Right renal pelvis (tissue), 4 donors: ENCODE measurements at places on chromosomes 7 and 10. TPM values are rescaled to one million over a fixed set of nuclear protein-coding genes. Genes with fewer than 3 reads are reported as not detected.

The LRRC27 gene
- 25.0 TPM for polyA plus RNA-seq

The ATP6V0A4 gene
- 67.5 TPM for polyA plus RNA-seq

The ZNF503 gene
- 62.3 TPM for polyA plus RNA-seq

The AS3MT gene
- 21.0 TPM for polyA plus RNA-seq

The TRIM50 gene
- polyA plus RNA-seq, result 0.23 TPM

The GJD4 gene
- not detected for polyA plus RNA-seq

The SNCG gene
- 11.4 TPM for polyA plus RNA-seq

DNA sequence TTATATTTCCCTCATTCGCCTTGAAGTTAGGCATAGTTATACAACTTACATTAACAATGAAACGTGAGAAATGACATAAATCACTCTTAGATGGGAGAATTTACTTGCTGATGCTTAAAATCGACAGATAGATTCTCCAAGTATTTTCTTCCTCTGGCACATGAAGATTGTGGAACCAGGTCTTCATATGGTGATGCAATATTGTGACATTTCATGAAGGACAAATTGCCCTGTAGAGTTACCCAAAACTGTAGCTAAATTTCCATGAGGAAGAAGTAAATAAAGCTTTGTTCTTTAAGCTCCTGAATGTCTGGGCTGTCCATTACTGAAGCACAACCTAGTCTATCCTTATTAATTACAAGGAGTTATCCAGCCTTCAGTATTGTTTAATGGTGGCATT is 353.1 kb downstream of the THSD7A start:
- DNase-seq, result no peak

- no peak for DNase-seq
Measured at GRCh38 chr7:79063019-79063698, 390.3 kb downstream of the MAGI2 start.

DNA sequence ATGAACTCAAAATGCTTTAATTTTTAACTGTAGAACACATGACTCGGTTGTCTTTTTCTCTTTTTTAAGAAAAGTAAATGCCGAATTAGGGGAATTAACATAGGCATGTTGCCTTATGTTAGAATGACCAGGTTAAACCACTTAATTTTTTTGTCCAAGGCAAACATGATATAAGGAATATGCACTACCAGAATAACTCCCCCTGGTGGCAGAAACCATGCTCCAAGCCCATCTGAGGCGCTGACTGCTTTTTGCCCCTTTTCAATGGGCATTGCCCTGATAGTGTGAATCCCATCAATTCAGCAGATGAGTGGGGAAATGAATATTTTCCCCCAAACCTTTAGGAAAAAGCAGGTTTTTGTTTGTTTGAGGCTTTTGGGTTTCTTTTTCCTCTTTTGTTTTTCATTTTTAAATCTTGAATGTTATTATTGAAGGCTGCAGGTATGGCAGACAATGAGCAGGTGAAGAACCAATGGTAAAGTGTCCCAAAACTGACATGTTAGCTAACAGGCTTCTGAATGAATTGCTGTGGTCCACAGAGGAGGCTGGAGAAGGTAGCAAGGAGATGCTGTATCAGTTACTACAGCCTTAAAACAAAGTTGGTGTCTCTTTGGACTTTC is 284.3 kb downstream of the SORCS3 start:
- DNase-seq, result no peak

- DNase-seq, result no peak
Measured at GRCh38 chr7:140229101-140229525, 52.3 kb upstream of the KDM7A start.

DNA sequence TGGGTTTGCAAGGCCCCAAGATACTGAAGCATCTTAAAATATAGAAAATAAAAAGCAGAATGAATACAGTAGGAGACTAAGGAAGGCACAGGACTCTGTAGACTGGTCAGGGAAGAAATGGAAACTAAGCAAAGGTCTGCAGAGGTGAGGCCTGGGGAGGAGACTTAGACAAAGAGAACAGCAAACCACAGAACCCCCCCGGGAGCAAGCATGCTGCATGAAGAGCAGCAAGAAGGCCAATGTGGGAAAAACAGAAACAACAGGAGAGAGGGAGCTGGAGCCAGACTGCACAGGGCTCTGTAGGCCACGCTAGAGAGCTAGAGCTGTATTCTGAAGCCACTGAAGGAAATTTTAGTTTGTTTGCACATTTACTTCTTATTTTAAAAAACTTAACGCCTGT is 45.7 kb upstream of the ARID5B start:
- DNase-seq, result no peak

- DNase-seq, result no peak
Measured at GRCh38 chr10:33418301-33418700, 83.8 kb upstream of the NRP1 start.

DNA sequence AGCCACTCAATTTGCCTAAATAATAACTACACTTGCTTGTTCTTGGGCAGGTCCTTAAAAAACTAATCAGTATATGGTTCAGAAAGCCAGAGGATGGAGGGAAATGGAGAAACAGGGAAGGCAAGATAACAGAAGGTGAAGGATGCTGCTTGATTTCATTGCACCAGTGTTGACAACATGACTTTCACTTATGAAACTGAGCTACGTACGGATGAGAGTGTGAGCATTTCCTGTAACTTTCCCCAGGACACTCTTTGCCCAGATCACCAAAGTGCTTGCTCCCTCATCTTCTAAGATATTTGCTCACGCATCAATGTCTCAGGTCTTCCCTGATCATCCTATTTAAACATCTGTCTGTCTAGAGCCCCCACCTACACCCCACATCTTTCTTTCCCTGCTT is 37.4 kb downstream of the SLC35B4 start:
- DNase-seq, result no peak

DNA sequence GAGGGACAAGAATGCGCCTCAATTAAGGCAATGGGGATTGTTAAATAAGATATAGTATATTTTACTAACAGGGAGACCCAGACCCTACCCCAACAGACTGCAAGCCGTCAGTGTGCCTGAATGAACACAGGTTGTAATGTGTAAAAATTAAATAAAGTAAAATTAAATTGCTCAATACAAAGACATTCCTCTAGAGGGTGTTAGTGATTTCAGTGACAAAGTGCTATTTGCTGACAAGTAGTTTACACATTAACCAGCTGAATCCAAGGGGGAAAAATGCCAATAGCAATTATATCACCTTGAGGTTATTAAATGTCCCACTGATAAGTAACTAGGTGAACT is 110.5 kb downstream of the EBF3 start:
- peak; percentile 28 for DNase-seq

DNA sequence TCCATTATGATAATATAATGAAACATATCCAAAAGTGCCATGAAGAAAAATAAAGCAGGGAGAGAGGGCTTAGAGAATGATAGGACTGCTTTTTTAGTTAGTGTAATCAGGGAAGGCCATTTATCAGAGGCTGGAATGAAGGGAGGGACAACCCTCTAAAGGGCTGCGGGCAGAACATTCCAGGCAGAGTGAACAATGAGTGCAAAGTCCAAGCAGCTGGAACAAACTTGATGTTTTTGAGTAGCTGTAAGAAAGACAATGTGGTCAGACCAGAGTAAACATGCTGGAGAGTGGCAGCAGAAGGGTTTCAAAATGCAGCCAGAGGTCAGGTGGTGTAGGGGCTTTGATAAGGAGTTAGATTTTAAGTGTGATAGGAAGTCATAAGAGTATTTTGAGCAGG is 65.6 kb upstream of the CCDC6 start:
- no peak for DNase-seq

- no peak for DNase-seq
Measured at GRCh38 chr10:13219685-13220670, 14.2 kb downstream of the UCMA start.

DNA sequence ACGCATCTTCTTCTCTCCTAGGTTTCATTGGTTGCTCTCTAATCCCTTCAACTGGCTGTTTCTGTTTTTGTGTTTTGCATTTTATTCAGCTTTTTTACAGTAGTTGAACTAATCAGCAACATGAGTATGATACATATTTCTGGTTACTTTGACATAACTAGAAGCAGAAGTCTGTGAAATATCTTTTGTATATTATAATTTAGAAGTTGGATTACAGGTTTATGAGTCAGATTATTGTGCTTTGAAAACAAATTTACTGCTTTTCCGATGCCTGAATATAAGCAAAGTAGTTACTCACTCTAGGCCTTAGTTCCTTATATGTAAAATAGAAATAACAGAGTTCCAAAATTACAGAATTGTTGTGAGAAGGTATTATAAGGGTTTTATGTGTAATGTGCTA is 96.2 kb upstream of the MEOX2 start:
- no peak for DNase-seq

GRCh38 chr7:156652886-156653568 is 12.5 kb downstream of the RNF32 start:
- no peak for DNase-seq

GRCh38 chr7:17183630-17184328 is 114.7 kb upstream of the AHR start:
- DNase-seq, result no peak

DNA sequence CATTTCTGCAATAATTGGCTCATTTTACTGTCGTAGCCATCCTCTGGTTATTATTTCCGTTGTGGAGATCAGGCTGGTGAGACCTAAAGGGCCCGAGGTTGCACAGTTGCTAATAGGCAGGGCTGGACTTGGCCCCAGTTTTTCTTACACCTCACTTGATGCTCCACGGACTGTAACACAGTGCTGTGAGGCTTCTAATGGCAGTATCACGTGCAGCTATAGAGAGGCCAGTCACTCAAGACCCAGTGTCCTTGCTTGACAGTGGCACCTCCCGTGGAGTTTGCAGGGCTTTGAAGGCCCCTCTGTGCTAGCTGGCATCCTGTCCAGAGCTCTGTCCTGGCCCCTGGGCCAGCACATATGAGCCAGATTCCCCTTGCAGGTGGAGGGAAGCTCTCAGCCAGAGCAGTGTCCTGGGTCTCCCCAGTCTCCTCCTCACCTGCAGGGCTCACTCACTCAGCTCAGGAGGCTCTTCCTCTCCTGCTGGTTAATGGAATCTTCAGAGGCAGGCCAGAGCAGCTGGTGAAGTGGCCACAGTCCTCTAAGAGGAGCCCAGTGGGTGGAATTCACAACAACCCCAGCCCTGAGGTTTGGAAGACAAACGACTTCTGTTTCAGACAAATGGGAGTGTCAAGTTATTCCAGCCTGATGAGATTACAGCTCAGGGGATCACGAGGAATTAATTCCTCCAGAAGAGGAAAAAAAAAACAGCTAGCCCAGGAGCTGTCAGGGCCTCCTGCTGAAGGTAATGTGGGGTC is 114.2 kb upstream of the FAM180A start:
- no peak for DNase-seq

GRCh38 chr7:157635669-157636068 is 298.9 kb downstream of the DNAJB6 start:
- DNase-seq, result no peak

DNA sequence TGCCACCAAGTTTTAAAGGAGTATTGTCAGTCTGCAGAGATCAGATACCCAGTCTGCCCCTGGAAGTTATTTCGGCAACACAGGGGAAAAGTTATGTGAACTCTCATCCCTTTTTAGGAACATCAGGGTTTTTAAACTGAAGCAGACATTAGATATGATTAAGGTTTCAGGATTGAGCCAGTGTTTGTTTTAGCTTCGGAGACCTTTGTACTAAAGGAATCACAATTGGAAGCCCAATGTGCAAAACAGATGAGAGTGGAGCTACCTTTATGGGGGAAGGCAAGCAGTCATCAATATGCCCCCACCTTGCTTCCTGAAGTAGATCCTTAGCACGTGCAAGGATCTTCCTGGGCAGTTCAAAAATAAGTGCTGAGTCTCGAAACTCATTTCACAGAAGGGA is 39.5 kb downstream of the ETV1 start:
- no peak for DNase-seq

DNA sequence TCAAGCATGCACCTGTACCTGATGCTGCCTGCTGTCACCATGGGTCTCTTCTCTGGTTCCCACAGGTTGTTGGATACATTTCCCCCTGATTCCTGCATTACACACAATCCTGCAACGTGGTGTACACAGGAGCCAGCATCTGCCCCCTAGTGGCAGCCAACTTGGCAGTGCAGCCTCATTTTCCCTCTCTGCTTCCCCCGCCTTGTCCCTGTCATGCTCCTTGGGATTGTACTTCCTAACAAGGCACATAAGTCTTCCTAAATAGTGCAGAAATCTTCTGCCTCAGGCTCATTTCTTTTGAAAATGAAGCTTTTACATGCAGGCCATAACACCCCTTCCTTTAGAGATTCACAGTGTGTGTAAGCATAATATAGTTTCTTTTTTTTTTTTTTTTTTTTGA is 387.5 kb downstream of the CCSER2 start:
- no peak for DNase-seq

DNA sequence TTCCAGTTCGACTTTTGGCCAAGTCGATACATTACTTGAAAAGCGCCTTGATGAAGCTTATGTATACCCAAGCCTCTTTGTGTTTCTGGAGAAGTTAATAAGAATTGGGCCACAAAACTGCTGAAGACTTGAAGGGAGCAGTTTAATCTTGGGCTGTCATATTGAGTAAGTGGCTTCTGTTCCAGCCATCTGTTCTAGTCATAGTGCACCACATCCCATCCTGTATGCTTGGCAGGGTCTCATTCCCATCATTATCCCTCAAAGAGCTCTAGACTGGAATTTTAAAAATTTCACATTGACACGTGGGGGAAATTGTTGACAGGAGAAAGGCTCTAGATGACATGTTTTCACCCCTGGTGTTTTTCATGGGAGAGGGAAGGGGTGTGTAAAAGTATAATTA is 196.6 kb upstream of the PLPP4 start:
- DNase-seq, result no peak

DNA sequence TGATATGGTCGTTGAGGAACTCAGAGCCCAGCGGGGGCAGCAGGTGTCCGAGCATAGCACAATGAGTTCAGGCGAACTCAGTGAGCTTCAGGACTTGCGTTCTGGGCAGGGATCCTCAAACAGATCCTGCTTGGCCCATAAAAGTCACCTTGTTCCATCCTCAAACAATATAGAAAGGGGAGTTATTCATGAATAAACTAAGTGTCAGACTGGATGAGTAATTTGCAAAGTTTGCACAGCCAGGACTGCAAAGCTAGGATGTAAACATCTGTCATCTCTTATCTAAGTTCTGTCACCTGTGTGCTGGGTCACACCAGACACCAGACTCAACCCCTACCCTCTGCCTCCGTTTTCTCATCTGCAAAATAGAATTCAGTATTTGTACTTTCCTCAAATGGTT is 58.0 kb upstream of the PFKP start:
- DNase-seq, result no peak

GRCh38 chr10:108307250-108307924 is 1142.9 kb upstream of the SORCS1 start:
- no peak for DNase-seq

GRCh38 chr10:104931612-104932134 is 290.6 kb downstream of the SORCS3 start:
- DNase-seq, result peak; percentile 51
